NCI-H526 treated with DMSO at 0.1 percent for 48 hours (cell line): ENCODE measurements at places on chromosomes 5 and 9.
A peak's percentile ranks its signal among the peaks of the same experiment; 100 is the strongest.

GRCh38 chr9:121694600-121694999 is 43.2 kb downstream of the DAB2IP start:
- DNase-seq, result no peak

- peak; percentile 98 for DNase-seq
Measured at GRCh38 chr5:28580616-28581015, 1542.2 kb upstream of the CDH9 start.

- DNase-seq, result no peak
Measured at GRCh38 chr9:95148208-95148520, 169.3 kb downstream of the FANCC start.

DNA sequence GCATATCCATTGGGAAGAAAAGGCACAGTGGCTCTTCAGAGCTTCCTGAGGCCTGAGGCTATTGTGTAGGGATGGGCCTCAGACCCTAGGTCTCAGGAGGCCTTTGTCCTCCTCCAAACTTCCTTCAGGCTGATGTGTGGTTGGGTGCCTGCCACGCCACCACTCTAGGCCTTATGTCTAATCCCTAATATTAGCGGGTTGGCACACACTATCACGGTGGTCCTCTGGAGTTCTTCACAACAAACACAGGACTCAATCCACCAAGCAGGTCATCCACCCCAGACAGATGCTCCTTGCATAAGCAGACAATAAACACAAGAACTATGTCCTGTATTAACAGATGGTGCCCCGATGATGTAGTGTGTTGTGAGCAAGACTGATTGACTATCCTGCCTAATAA is 31.0 kb upstream of the FSTL4 start:
- DNase-seq, result no peak

GRCh38 chr9:136607334-136607919 is 55.3 kb upstream of the EGFL7 start:
- DNase-seq, result no peak

DNA sequence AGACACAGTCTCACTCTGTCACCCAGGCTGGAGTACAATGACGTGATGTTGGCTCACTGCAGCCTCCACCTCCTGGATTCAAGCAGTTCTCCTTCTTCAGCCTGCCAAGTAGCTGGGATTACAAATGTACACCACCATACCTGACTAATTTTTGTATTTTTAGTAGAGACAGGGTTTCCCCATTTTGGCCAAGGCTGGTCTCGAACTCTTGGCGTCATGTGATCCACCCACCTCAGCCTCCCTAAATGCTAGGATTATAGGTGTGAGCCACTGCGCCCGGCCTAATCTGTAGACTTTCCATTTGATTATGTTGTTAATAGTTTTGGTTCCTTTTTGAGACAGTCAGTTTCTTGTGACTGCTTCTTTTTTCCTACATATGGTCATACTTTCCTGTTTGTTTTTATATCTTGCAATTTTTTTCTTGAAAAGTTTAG is 31.0 kb downstream of the MTREX start:
- no peak for DNase-seq

- DNase-seq, result no peak
Measured at GRCh38 chr9:75121914-75122558, 33.7 kb downstream of the OSTF1 start.

- DNase-seq, result no peak
Measured at GRCh38 chr9:132301521-132301920, 53.3 kb downstream of the SETX start.

- no peak for DNase-seq
Measured at GRCh38 chr5:84287951-84288350, 96.7 kb downstream of the EDIL3 start.

GRCh38 chr5:90881626-90882150 is 323.1 kb downstream of the ADGRV1 start:
- DNase-seq, result no peak

DNA sequence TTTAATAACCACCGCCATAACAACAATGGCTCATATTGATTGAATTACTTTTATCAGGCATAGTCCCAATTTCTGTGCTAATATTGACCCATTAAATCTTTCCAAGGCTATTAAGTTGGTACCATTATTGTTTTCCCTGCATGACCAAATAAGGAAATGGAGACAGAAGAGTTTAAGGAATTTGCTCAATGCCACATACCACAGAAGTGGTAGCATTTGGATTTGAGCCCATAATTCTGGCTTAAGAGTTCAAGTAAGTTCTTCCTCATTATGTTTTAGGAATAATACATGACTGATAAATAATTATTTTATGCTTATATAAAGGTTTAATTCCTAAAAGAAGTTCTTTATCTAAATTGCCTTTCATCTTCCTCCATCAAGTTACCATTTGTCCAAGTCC is 43.4 kb upstream of the HAPLN1 start:
- no peak for DNase-seq

DNA sequence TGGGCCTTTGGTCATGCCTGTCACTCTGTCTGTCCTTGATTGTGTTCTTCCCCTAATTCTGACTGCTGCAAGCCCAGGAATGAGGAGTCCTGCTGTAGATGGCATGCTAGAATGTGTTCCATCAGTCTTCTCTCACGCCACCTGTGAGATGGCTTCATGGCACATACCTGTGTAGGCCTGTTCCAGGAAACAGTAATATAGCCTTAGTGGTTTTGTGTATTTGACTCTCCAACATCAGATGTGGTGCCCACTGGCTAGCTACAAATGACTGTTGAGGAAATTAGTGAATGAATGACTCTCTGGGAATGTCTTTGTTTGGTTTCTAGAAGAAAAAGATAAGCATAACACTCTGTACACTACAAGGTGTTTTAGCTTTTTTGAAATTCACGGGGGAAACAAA is 367.5 kb downstream of the KDM4C start:
- no peak for DNase-seq

- DNase-seq, result no peak
Measured at GRCh38 chr5:107058803-107059202, 611.9 kb downstream of the EFNA5 start.

- no peak for DNase-seq
Measured at GRCh38 chr9:79862921-79863890, 291.4 kb downstream of the TLE4 start.

DNA sequence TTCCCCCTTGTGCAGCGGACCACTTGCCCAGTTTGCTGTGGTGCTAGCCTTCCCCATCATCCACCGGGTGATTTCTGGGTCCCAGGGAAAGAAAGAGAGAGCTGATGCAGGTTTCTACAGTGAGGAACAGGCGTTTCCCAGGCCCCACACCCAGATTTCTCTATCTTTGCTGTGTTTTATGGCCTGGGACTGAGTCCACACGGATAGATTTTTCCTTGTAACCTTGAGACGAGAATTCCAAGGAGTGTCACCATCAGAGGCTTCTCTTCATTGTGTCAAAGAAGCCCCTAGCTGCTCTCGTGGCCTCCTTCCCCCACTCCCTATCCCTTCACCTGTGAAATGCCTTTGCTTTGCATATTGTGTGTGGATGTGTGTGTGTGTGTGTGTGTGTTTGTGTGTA is 21.2 kb upstream of the FGFR4 start:
- DNase-seq, result no peak

- peak; percentile 16 for DNase-seq
Measured at GRCh38 chr9:19493174-19493811, 84.5 kb downstream of the ACER2 start.

DNA sequence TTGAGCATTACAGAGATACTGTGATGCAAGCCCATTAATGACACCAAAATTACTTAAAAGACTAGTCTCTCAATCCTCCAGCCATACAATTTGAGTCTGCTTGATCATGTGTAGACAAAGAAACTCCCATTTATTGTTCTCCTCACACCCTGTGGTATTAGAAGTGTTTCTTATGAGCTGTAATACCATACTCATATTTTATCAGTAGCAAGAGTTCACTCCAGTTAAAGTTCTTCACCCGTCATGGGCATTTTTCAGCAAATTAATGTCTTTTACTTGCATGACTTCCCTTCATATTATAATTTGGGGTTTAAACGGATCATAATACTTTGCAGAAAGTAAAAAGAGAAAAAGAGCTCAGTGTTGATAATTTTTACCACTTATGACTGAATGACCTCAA is 242.9 kb downstream of the BNC2 start:
- DNase-seq, result no peak

- DNase-seq, result no peak
Measured at GRCh38 chr5:116696366-116696765, 121.7 kb upstream of the SEMA6A start.

GRCh38 chr5:141870871-141871270 is 7.3 kb downstream of the PCDH1 start:
- DNase-seq, result no peak
